Smooth muscle cell of trachea (primary cell): ENCODE measurements at places on chromosomes 12 and 14. TPM values are rescaled to one million over a fixed set of nuclear protein-coding genes. Genes with fewer than 3 reads are reported as not detected.

Gene FRMD6
- total RNA-seq, result 246 and 312 TPM in 2 replicates

Gene ITPR2
- 3.3 and 10.2 TPM in 2 replicates for total RNA-seq

Gene RIC8B
- total RNA-seq, result 12.8 and 14.6 TPM in 2 replicates

Gene OXA1L
- total RNA-seq, result 45.5 and 75.6 TPM in 2 replicates

Gene CSAD
- 11.7 and 12.2 TPM in 2 replicates for total RNA-seq

Gene PAX9
- total RNA-seq, result not detected in 2 replicates

Gene KRT74
- total RNA-seq, result not detected in 2 replicates

Gene PTPRO
- 1.2 and 2.3 TPM in 2 replicates for total RNA-seq

Gene TRHDE
- 26.5 and 42.5 TPM in 2 replicates for total RNA-seq

Gene AICDA
- total RNA-seq, result not detected in 2 replicates

Gene DEPDC4
- 2.6 and 3.9 TPM in 2 replicates for total RNA-seq

Gene CCND2
- total RNA-seq, result 48.0 and 137 TPM in 2 replicates

Gene PSMD9
- total RNA-seq, result 94.4 and 139 TPM in 2 replicates

Gene NFATC4
- 108 and 149 TPM in 2 replicates for total RNA-seq

Gene HOXC13
- not detected in 2 replicates for total RNA-seq

Gene AMN
- 0.15 and 0.17 TPM in 2 replicates for total RNA-seq

Gene PHETA1
- 7.6 and 9.9 TPM in 2 replicates for total RNA-seq

Gene ZC2HC1C
- total RNA-seq, result 1.2 and 2.5 TPM in 2 replicates

Gene IGFBP6
- total RNA-seq, result 1,261 and 1,775 TPM in 2 replicates
